ENCODE measurements at places on chromosomes 11 and 22. TPM values are rescaled to one million over a fixed set of nuclear protein-coding genes. Genes with fewer than 3 reads are reported as not detected.

DNA sequence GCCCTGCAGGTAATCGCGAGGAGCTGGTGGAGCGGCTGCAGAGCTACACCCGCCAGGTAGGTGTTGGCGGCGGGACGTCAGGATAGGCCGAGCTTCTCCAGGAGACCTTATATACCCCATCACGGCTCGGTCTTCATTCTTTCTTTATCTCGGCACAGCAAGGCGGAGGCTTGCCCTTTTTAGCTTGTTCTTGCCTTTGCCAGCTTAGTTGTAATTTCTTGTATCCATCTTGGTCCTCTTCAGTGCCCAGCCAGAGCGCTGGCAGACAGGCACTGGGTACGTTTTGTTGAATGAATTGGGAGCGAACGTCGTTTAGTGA lies 459 bp downstream of the SF3B2 start:
- DNase-seq, result no peak

GRCh38 chr11:7694235-7694634 lies 12.0 kb downstream of the OVCH2 start:
- no peak for DNase-seq

DNA sequence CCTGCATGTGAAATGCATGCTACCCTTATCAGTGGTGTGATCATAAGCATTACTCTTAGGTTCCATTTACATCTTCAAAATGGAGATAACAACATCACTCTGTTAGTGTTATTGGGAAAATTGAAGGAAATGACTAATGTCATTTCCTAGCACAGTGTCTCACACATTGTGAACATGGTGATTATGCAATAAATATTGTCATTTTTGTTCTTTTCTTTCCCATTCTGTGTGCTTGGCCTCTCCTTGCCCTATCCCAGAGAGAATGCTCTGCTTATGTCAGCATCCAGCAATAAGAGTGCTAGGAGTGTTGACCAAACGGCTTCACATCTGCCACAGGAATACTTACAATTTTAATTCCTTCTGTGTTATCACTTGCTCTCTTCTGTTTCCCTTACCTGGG lies 1024.1 kb upstream of the CCDC90B start:
- no peak for DNase-seq

DNA sequence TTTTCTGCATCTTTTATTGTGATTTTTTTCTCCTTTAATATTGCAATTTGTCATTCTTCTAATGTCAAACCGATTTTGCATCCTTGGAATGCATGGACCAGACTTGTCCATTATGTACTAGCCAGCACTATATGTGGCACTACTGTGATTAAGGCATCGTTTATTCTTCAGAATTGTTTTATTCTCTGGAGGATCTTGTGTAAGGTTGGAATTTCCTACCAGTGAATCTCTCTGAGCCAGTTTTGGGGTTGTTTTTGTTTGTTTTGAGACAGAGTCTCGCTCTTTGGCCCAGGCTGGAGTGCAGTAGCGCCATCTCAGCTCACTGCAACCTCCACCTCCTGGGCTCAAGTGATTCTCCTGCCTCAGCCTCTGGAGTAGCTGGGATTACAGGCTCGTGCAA lies 58.5 kb downstream of the IGLL5 start:
- DNase-seq, result no peak

The SYT9 gene
- total RNA-seq, result not detected

All from lower leg skin (tissue), 4 donors.